Naive thymus-derived CD8-positive, alpha-beta T cell (primary cell): ENCODE measurements at places on chromosomes 16 and 17. TPM values are rescaled to one million over a fixed set of nuclear protein-coding genes. Genes with fewer than 3 reads are reported as not detected.

- peaks cover 7% of the 10 kb centered on the region for H3K4me1 ChIP-seq
- H3K27me3 ChIP-seq, result no peaks in the 10 kb centered on the region
- H3K27ac ChIP-seq, result no peak overlapping the region
- DNase-seq, result no peak
- peaks cover 25% of the 10 kb centered on the region for H3K36me3 ChIP-seq
Observed at GRCh38 chr16:17162560-17162959, 308.2 kb downstream of the XYLT1 start.

- peaks cover 14% of the 10 kb centered on the region for H3K27me3 ChIP-seq
- H3K4me3 ChIP-seq, result no peak overlapping the region
- no peaks in the 10 kb centered on the region for H3K36me3 ChIP-seq
- H3K4me1 ChIP-seq, result no peaks in the 10 kb centered on the region
- no peak for DNase-seq
- no peak overlapping the region for H3K27ac ChIP-seq
Observed at GRCh38 chr17:44585315-44585714, 28.0 kb downstream of the FZD2 start.

- H3K4me1 ChIP-seq, result no peaks in the 10 kb centered on the region
- no peak overlapping the region for H3K4me3 ChIP-seq
- no peaks in the 10 kb centered on the region for H3K27me3 ChIP-seq
- no peak overlapping the region for H3K27ac ChIP-seq
Observed at GRCh38 chr16:84485255-84486010, 19.0 kb downstream of the MEAK7 start.

GRCh38 chr17:16215002-16215272 is 397 bp downstream of the NCOR1 start:
- H3K27me3 ChIP-seq, result no peaks in the 10 kb centered on the region
- peak overlapping the region; percentile 95 for H3K4me3 ChIP-seq
- H3K27ac ChIP-seq, result peak overlapping the region; percentile 76
- DNase-seq, result no peak
- H3K4me1 ChIP-seq, result peaks cover 15% of the 10 kb centered on the region

- H3K27ac ChIP-seq, result no peak overlapping the region
- H3K27me3 ChIP-seq, result no peaks in the 10 kb centered on the region
Observed at GRCh38 chr16:11090232-11090631, 145.9 kb downstream of the CLEC16A start.

- DNase-seq, result peak; percentile 38
- H3K27ac ChIP-seq, result peak overlapping the region; percentile 97
- H3K4me3 ChIP-seq, result peak overlapping the region; percentile 95
- peaks cover 39% of the 10 kb centered on the region for H3K36me3 ChIP-seq
- peaks cover 43% of the 10 kb centered on the region for H3K4me1 ChIP-seq
Observed at GRCh38 chr17:8223356-8224126, 13.2 kb upstream of the AURKB start.

GRCh38 chr17:601244-601925 is 113.3 kb downstream of the VPS53 start:
- no peak for DNase-seq
- H3K4me3 ChIP-seq, result no peak overlapping the region
- H3K36me3 ChIP-seq, result peaks cover 41% of the 10 kb centered on the region
- no peaks in the 10 kb centered on the region for H3K27me3 ChIP-seq
- H3K27ac ChIP-seq, result no peak overlapping the region

DNA sequence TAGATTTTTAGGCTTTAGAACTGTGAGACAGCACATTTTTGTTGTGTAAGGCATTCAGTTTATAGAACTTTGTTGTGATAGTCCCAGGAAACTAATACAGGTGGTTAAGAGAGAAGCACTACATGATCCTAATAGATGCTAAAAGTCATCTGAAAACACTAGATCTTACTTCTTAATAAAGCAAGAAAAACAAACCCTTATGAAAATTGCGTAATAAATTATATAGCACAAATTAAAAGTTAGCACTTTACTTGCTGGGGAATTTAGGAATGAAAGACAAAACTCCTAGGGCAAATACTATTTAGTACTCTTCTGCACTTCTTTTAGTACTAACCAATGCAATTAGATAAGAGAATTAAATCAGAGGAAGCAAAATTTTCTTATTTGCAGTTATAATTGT is 163.3 kb upstream of the SHISA6 start:
- H3K27me3 ChIP-seq, result peaks cover 4% of the 10 kb centered on the region
- no peaks in the 10 kb centered on the region for H3K4me1 ChIP-seq
- DNase-seq, result no peak

DLG4 gene
- 0.62 TPM for polyA plus RNA-seq

PRKCB gene
- 57.2 TPM for polyA plus RNA-seq

ZFP3 gene
- polyA plus RNA-seq, result 0.51 TPM

PRAC1 gene
- polyA plus RNA-seq, result not detected
